Cardiac septum (tissue), 1 donor: ENCODE measurements at places on chromosomes 11 and 22. TPM values are rescaled to one million over a fixed set of nuclear protein-coding genes. Genes with fewer than 3 reads are reported as not detected.

Gene CCDC86
- total RNA-seq = 10.3 TPM

Gene ZFP91
- total RNA-seq = 63.1 TPM

Gene LARGE2
- total RNA-seq = not detected

Gene KCNQ1OT1
- 0.57 TPM for total RNA-seq

Gene SNAP29
- 23.6 TPM for total RNA-seq

Gene SMIM35
- not detected for total RNA-seq

Gene CARD18
- not detected for total RNA-seq

Gene DSCAML1
- total RNA-seq = 1.2 TPM

Gene OR5P2
- not detected for total RNA-seq

Gene ENTHD1
- not detected for total RNA-seq

Gene CASP4
- 17.1 TPM for total RNA-seq
